Stimulated activated CD8-positive, alpha-beta memory T cell treated with anti-CD3 and anti-CD28 coated beads, Interleukin-4, amount 100 ng/mL, for 48 hours (primary cell): ENCODE measurements at places on chromosomes 3 and 15.

- DNase-seq = no peak
These were observed 35.7 kb downstream of the PYGO1 start for GRCh38 chr15:55552451-55552850.

DNA sequence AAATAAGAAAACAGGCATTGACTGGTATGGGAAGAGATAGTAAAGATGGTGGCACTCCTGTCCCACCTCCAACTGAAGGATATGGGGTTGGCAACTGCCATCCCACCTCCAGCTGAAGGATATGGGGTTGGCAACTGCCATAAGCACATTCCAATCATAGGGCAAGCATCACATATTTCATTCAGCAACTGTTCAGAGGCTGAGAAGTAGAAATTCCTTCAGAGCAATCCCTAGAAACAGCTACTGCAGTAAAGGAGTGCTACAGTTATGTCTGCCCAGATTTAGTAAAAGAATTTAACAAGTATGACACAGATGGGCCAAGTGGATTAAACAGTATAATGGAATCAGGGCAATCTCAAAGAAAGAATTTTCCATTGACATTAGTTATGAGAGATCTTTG, 156.8 kb downstream of the IMPG2 start:
- no peak for DNase-seq

DNA sequence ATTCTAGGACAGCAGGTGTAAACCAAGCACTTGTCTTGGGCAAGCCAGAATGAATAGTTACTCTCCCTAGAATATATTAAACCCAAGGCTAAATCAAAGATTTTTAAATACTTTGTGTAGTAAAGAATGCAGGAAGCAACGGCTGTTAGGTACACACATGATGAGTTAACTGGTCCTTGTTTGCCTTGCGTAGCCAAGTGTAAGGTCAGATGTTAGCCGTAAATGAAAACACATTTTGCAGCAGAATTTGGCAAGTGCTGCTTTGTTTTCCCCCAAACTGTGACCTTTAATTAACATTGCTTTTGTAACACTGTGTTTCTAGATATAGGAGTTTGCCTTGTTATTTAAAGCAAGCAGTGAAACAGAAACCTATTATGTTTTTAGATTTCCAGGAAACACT, 368.7 kb downstream of the IL5RA start:
- no peak for DNase-seq

GRCh38 chr3:184429786-184430185, 49.9 kb downstream of the CHRD start:
- DNase-seq = no peak

- no peak for DNase-seq
These were observed 3.3 kb upstream of the NDN start for GRCh38 chr15:23690450-23690852.

- no peak for DNase-seq
These were observed 26.6 kb downstream of the MECOM start for GRCh38 chr3:169636928-169637327.

- no peak for DNase-seq
These were observed 116.0 kb upstream of the RBMS3 start for GRCh38 chr3:29164825-29165224.

- no peak for DNase-seq
These were observed 490.8 kb downstream of the CNTN4 start for GRCh38 chr3:2589336-2589969.

GRCh38 chr3:189132231-189132671, 39.5 kb upstream of the TPRG1 start:
- DNase-seq = peak; percentile 77

DNA sequence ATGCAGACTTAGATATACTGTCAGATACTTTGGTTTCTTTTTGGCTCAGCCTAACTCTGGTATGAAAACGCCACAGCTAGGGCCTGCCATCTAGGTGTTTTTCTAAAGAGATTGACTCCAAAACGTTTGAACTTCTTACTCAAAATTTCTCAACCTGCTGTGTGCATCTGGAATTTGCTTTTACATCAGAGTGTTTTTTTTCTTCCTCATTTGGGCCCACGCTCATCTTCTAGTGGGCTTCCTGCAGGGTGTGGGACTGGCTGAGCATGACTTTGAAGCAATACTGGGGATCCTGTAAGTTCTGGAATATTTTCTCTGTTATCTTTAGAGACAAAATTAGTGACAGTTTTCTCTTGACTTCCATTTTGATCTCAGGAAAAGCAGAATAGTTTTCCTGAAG, 117.8 kb downstream of the NR1D2 start:
- DNase-seq = no peak

DNA sequence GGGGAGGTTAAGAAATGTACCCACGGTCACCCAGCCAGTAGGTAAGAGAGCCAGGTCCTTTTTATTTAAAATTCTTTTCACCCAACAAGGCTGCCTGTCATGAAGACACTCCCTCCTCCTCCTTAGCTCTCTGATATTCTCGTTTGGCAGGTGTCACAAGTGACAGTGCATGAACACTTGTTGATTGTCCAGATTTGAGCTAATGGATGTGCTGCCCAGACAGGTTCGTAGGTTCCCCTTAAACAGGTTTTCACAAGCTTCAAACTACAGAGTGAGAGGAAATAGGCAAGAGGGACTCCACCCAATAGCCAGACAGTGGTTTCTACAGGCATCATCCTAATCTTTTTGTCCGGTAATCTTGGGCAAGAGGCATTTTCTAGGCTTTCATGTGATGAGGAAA, 32.2 kb downstream of the ATP13A4 start:
- no peak for DNase-seq

GRCh38 chr15:63274427-63274826, 3.0 kb upstream of the APH1B start:
- DNase-seq = no peak

DNA sequence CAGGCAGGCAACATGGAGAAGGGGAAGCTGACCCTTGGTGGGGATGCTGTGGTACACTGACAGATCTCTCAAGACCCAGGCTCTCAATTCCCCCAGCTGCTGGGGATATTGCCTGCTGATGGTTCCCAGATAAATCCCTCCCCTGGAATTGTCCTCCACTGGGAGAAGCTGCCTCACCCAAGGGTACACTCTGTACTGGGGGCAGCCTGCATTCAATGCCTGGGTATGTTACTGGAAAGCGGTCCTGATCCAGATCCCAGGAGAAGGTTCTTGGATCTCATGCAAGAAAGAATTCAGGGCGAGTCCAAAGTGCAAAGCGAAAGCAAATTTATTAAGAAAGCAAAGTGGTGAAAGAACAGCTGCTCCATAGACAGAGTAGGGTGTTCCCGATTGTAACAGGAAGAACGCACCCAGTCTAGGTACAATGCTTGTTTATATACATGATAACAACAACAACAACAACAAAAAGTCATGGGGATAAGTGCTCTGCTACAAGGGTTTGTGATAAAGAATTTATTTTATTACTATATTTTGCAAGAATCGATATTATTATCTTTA, 591.5 kb upstream of the ADAMTS9 start:
- no peak for DNase-seq

GRCh38 chr3:160376681-160377080, 22.3 kb downstream of the IFT80 start:
- DNase-seq = no peak

- DNase-seq = no peak
These were observed 171.8 kb downstream of the FEZF2 start for GRCh38 chr3:62201438-62202035.

DNA sequence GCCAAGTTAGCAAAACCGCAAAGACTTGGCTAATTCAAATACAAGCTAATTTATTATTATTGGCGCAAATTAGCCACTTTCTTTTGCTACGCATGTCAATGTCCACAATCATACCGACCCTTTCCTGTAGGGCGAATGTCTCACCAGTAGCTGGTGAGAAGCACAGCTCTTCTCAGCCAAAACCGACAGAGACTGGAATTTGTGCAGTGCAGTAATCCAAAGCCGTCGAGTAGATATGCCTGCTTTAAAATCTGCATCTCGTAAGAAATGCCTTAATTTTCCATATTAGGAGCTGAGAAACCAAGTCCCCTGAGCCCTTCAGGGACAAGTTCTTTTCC, 614 bp upstream of the MINDY2 start:
- no peak for DNase-seq

GRCh38 chr3:133925960-133926735, 30.5 kb upstream of the RAB6B start:
- no peak for DNase-seq

GRCh38 chr3:43001556-43002121, 22.5 kb downstream of the GASK1A start:
- no peak for DNase-seq

GRCh38 chr3:38646630-38647029, 2.9 kb downstream of the SCN5A start:
- DNase-seq = peak; percentile 31

- DNase-seq = no peak
These were observed 19.6 kb downstream of the CYP11A1 start for GRCh38 chr15:74347757-74348250.

- DNase-seq = peak; percentile 81
These were observed 8.6 kb upstream of the SRP14 start for GRCh38 chr15:40047415-40048210.

- no peak for DNase-seq
These were observed 8.9 kb downstream of the TNFAIP8L3 start for GRCh38 chr15:51085764-51086163.

- DNase-seq = no peak
These were observed 263.2 kb downstream of the NR2F2 start for GRCh38 chr15:96593735-96594134.

- no peak for DNase-seq
These were observed 109.3 kb downstream of the OCA2 start for GRCh38 chr15:27989838-27990237.

DNA sequence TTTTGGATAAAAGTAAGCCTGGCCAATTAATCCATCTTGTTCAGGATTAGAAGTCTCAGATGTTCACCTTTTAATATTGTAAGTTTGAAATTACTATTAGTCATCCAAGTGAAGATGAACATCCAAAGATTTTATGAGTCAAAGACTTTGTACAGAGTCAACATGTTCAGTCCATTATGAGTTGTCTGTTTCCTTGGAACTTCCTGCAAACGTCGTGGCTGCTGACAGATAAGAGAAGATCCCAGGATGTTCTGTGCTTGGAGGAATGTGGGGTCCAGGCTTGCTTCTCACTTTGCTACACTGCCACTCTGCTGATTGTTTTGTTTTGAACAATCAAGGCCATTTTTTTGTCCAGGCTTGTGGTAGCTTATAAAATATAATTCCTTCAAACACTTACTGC, 74.3 kb upstream of the SLCO2A1 start:
- DNase-seq = no peak

- no peak for DNase-seq
These were observed 17.3 kb downstream of the ABHD5 start for GRCh38 chr3:43707998-43708397.

DNA sequence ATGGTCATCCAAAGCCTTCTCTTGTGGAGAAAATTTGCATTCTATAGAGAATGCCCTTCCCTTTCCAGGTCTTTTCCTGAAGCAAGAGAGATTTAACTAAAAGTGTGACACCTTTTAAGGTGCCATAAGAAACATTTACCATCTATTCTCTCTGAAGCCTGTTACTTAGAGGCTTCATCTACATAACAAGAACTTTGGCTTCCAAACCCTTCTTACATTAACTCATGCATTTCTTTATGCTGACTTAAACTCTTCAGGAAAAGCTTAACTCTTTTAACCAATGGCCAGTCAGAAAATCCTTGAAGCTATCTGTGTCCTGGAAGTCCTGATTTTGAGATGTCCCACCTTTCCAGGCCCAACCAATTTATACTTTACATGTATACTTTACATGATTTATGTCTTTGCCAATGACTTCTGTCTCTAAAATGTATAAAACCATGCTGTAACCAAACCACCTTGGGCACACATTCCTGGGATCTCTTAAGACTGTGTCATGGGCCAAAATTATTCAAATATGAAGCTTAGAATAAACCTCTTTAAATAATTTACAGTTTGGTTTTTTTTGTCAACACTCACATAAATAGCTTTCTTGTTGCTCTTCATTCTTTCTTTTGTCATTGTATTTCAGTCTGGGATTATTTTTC, 472.6 kb upstream of the NECTIN3 start:
- DNase-seq = no peak

DNA sequence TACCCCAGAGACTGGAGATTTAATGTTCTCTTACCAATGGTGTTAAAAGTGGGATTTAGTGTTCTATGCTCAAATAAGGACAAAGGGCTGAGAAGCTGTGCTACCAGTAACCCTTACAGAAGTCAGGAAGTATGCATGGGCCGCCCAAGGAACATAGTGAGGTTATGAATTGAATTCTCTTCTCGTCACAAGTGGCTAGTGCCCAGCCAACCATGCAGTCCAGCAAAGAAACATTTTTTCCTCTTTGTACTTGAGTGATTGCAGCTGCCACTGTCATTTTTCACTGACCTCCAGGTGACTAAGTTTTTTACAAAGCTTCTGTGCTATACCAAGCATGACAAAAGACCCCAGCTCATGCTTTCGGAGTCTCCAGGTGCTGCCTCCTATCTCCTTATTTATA, 110.6 kb upstream of the DCBLD2 start:
- DNase-seq = no peak
